Activated CD4-positive, alpha-beta T cell treated with anti-CD3 and anti-CD28 coated beads, Interleukin-2, amount 50 U/mL, for 4 hours (primary cell): ENCODE measurements at places on chromosomes 6 and 20.

- no peak for DNase-seq
These were observed 17.9 kb downstream of the RPF2 start for GRCh38 chr6:110999634-111000270.

- DNase-seq = no peak
These were observed 11.8 kb downstream of the DCBLD1 start for GRCh38 chr6:117494283-117494682.

DNA sequence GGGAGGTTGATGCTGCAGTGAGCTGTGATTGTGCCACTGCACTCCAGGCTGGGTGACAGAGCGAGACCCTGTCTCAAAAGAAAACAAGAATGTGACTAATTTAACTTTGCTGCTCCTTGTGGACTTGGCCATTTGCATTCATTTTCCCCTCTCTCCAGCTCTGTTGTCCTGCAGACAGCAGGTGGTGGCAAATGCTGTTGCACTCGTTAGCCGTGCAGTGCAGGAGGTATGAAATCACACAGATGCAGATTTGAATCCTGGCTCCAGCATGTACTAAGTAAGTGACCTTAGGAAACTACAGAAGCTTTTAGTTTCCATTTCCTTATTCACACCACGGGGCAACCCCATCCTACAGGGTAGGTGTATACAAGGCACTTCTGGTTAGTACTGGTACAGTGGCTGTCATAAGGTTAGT, 9.6 kb upstream of the BEND3 start:
- DNase-seq = no peak

- DNase-seq = no peak
These were observed 103.0 kb upstream of the KCNK16 start for GRCh38 chr6:39425346-39426072.

GRCh38 chr20:49924247-49924646, 8.9 kb upstream of the SPATA2 start:
- DNase-seq = no peak

GRCh38 chr6:74574794-74575193, 631.1 kb downstream of the COL12A1 start:
- DNase-seq = no peak

GRCh38 chr6:72505446-72505845, 116.4 kb upstream of the KCNQ5 start:
- DNase-seq = no peak

DNA sequence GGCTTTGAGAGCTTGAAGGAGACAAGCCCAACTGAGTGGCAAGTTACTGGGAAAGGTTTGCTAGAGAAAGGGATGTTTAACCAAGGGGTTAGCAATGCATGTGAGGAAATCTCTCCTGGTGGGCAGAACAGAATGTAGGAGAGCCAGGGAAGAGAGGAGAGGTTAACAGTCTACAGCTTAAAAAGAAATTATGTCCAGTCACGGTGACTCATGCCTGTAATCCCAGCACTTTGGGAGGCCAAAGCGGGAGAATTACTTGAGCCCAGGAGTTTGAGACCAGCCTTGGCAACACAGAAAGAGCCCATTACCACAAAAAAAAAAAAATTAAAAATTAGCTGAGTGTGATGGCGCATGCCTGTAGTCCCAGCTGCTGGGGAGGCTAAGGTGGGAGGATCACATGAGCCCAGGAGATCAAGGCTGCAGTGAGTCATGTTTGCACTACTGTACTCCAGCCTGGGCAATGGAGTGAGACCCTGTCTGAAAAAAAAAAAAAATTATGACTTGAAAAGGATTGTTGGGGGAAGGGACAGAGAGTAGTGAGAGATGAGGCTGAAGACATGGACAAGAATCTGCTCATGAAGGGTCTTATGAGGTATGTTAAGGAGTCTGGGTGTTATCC, 264.9 kb downstream of the TBC1D7 start:
- no peak for DNase-seq

GRCh38 chr20:5818346-5818681, 68.1 kb downstream of the SHLD1 start:
- no peak for DNase-seq

DNA sequence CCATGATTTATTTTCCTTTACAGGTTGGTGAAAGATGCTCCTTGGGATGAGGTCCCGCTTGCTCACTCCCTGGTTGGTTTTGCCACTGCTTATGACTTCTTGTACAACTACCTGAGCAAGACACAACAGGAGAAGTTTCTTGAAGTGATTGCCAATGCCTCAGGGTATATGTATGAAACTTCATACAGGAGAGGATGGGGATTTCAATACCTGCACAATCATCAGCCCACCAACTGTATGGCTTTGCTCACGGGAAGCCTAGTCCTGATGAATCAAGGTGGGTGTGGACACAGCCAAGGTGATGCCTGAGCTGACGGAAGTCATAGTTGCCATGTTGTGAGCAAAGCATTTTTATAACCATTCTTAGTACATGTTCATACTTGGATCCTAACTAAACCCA, 34.6 kb upstream of the CALHM6 start:
- no peak for DNase-seq

DNA sequence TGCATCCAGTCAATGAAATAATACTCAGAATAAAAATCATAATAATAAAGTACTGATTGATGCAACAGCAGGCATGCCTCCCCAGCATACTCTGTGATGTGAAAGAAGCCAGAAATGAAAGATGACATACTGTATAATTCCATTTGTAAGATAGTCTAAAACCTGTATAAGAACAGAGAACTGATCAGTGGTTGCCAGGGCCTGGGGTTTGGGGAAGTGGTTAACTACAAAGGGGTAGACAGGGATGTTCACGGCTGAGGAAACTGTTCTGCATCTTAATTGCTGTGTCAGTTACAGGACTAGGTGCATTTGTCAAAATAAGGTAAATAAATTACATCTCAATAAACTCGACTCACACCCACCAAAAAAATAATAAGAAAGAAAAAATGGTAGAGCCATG, 81.3 kb upstream of the BMP2 start:
- no peak for DNase-seq

DNA sequence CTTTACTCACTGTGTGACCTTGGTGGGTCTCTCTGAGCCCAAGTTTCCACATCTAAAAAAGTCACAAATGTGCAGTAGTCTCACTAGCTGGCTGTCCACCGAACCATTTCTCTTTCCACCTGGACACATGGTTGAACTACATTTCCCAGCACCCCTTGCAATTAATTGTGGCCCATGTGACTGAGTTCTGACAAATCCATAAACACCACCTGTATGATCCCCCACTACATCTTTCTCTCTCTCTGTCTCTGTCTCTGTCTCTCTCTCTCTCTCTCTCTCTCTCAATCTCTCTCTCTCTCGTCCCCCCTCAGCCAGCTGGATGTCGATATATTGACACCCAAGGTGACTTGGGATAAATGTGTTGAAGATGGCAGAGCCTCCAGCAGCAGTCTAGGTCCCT, 42.8 kb downstream of the SNHG17 start:
- DNase-seq = no peak

DNA sequence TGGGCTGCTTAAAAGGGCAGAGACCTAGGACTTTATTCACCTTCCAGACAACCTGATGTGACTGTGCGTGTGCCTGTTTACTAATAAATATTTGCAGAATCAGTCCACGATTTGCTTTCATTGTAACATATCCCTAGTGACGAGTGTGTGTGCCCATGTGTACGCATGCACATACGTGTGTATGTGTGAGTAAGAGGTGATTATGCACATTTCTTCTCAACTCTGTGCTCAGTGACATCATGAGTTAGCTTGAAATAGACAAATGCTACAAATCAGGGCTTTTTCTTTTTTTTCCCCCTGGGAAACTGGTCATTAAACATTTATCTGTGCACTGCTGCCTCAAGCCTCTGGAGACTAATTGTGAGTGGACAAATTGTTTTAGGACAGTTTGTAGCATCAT, 242.6 kb upstream of the SOX4 start:
- DNase-seq = no peak

DNA sequence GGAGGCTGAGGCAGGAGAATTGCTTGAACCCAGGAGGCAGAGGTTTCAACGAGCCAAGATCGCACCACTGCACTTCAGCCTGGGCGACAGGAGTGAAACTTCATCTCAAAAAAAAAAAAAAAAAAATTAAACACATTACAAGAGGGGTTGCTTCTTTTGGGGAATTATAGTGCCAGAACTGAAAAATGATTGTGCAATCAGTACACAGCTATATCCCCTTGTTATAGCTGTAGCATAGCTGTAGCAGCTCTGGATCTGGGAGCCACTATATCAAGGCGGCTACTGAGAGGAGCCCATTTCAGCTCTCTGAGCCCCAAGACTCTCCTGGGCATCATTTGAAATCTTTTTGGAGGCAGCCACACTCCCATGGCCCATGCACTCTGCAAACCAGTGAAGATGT, 334.3 kb downstream of the TFAP2A start:
- no peak for DNase-seq

DNA sequence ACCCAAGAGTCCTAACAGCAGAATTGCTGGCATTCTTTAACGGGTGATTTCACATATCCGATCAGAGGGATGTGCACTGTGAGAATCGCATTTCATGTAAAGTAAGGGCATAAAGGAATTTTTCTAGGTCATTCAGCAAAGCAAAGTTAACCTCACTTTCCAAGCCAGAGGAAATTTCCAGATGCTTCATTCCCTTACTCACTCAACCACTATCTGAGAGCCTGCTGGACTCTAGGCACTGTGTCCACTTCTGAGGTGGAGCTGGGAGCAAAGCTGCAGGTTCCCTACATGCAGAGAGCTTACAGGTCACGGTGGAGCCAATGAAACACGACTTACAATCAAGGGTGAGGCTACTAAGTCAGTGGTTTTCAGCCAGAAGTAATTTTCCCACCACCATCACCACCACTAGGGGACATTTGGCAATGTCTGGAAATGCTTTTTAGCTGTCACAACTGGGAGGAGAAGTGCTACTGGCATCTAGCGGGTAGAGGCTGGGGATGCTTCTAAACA, 34.5 kb upstream of the TSHZ2 start:
- no peak for DNase-seq

- DNase-seq = no peak
These were observed 27.9 kb downstream of the NTSR1 start for GRCh38 chr20:62736407-62737071.

- DNase-seq = no peak
These were observed 42.1 kb downstream of the MAP3K4 start for GRCh38 chr6:161033667-161034066.

DNA sequence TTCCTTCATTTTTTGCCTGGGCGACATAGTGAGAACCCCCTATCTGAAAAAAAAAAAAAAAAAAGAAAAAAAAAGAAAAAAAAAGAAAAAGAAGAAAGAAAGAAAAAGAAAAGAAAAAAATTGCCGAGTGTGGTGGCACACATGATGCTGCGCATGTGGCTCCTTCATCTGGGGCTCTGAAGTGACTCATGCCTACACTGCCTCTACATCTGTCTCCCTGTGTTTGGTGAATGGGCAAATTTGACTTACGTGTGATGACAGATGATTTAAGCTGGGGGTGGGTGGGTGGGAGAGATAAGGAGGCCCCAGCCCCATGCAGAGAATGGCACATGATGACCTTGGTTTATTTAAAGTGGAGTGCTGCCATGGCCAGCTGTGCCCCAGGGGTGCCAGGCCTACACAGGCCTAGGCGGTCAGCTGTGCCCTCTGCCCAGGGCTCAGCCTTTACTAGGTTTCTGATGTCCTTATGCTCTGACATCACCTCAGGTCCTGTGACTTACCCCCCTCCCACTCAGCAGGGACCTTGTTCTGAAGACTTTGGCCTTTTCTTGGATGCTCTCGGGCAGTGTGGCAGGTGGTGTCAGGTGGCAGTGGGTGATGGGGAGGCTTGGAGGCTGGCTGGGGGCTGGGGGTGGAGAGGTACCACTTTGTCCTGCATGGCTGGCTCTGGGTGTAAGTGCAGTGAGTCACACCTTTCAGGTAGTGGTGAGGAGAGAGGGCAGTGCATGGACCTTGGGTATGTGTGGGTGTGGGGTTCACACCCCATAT, 41.1 kb downstream of the VEGFA start:
- no peak for DNase-seq

- DNase-seq = no peak
These were observed 53.6 kb downstream of the MBOAT1 start for GRCh38 chr6:20158676-20159075.

GRCh38 chr6:21333715-21334114, 259.8 kb upstream of the SOX4 start:
- DNase-seq = no peak

GRCh38 chr6:44715925-44716324, 328.4 kb downstream of the CDC5L start:
- DNase-seq = no peak

DNA sequence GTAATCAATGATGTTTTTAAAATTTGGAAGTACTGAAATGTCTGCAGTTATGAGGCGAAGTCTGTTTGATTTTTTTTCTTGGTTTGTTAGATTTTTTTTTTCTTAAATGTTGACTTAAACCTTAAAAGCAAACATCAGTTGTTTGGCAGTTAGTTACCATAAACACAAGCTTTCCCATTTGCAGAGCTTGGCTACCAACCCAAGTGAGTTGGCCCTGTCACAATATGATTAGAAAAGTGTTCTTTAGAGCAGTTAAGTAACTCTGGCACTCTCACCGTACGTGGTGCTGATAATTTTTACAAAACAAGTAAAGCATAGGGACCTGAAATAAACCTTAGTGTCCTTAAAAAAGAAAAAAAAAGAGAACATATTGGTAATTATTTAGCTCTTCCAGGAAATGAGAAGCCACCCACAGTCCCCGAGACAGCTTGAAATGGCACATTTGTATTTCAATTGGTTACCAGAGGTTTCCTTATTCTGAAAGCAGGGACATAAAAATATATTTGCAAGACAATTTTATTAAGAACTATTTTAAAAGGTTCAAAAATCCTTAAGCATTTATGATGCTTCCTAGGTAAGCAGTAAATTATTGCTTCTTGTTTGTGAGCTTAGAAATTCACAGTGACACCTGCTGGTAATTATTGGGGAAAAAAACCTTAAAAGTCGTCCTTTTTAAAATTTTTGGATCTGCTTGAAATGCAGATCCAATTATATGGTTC, 3.9 kb downstream of the HEY2 start:
- no peak for DNase-seq

- no peak for DNase-seq
These were observed 23.0 kb downstream of the PACRG start for GRCh38 chr6:162750776-162751175.

- no peak for DNase-seq
These were observed 52.5 kb upstream of the E2F3 start for GRCh38 chr6:20349225-20349624.

DNA sequence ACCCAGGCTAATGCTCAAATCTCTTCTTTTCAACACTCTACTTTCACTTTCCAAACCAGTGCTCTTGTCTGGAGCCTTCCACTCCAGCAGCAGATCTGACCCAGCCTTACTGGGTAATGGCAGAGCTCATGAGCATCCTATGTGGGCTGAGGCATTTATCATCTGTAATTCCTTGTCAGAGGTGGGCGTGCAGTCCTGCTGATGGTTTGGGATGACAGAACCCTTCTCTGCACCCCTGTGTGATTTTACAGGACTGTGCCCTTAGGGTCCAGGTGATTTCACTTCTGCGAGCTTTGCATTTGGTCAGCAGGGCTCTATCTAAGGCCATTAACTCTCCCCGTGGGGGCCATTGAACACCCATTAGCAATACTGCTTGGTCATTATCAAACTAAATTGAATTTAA, 55.4 kb downstream of the LAMA4 start:
- no peak for DNase-seq

DNA sequence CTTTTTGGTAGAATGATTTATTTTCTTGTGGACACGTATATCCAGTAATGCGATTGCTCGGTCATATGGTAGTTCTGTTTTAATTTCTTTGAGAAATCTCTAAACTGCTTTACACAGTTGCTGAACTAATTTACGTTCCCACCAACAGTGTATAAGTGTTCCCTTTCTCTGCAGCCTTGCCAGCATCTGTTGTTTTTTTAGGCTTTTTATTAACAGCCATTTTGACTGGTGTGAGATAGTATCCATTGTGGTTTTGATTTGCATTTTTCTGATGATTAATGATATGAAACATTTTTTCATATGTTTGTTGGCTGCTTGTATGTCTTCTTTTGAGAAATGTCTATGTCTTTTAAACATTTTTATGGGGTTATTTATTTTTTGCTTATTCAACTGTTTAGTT, 196.7 kb downstream of the MOXD1 start:
- DNase-seq = no peak
